ENCODE measurements at places on chromosomes 11 and 22.

- DNase-seq, result no peak
Observed at GRCh38 chr11:67387069-67387468, 4.7 kb upstream of the RAD9A start.

- no peak for DNase-seq
Observed at GRCh38 chr22:47015589-47016178, 253.2 kb downstream of the TBC1D22A start.

DNA sequence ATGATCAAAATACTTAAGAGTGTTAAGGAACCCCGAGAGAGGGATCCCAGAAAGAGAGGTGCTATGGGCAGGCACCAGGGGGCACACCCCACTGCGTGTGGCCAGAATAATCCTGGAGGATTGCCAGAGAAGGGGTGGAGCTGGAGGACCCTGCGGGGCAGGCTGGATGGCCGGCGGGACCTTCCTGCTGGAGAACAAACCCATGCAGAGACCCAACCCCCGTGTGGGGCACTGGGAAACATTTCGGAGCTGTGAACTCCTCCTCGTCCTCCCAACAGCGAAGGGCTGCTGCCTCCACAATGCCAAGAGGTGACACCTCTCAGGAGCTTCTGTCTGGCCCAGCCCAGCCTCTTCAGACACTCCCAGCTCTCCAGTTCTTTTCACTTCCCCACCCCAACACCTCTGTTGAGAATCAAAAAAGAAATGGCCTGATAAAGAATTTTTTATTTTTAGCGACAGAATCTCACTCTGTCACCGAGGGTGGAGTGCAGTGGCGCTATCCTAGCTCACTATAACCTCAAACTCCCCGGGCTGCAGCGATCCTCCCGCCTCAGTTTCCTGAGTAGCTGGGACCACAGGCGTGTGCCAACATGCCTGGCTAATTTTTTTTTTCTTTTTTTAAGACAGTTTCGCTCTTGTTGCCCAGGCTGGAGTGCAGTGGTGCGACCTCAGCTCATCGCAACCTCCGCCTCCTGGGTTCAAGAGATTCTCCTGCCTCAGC lies 25.6 kb downstream of the RHOD start:
- no peak for DNase-seq

DNA sequence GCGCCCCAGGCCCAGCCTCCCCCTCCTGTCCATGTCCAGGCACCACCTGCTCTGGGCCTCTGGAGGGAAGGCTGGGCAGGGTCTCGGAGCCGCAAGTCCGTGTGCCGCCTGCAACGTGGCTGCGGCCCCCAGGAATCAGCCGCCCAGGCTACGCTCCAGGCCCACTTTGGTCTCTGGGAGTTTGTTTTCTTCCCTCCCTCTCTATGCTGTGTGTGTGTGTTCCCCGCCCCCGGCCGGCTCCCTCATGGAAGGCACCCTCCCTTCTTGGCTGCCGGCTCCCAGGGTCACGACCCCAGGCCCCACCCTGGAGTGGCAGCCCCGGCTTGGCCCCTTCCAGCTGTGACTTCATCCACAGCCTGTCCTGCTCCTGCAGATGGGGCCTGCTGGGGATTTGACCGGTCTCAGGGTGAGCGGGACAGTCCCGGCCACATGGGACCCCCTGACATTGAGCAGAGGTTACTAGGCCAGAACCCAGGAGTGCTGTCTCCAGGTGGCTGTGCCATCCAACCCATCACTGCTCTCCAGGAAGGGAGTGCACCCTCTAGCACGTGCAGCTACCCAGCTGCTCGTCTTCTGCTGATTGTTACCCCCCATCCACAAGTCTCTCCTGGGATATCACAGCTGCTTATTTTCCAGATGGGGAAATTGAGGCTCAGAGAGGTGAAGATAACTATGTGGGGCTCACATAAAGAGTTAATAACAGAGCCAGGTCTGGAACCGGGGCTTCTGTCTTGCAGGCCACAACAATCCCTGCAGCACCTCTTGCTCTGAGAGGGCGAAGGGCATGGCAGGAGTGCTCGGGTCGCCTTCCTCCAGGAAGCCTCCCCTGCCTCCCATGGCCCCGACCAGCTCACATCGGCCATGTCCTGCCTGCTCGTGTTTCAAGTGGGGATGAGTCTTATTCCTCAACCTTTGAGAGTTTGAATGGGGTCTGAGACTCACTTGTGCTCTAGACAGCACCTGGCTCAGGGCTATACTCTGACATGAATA lies 2.8 kb upstream of the LIF start:
- no peak for DNase-seq

GRCh38 chr11:416757-417621 lies 2.2 kb upstream of the SIGIRR start:
- DNase-seq, result peak; percentile 16

DNA sequence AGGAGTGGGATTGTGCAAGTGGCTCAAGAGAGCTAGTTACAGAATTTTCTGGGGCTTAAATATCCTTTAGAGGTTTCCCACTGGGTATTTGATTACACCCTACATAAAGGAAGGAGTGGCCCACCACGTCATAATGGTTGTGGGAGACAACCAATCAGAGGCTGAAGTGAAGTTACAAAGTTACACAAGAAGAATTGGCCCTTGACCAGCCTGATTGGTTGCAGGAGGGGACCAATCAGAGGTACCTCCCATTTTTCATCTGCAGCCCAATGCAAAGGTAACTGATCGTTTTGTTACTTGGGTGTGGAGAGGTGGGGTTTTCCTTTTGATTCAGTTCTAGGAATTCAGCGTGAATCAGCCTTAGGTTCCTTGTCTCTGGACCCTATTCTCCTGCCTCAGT lies 430.5 kb upstream of the FAT3 start:
- no peak for DNase-seq

DNA sequence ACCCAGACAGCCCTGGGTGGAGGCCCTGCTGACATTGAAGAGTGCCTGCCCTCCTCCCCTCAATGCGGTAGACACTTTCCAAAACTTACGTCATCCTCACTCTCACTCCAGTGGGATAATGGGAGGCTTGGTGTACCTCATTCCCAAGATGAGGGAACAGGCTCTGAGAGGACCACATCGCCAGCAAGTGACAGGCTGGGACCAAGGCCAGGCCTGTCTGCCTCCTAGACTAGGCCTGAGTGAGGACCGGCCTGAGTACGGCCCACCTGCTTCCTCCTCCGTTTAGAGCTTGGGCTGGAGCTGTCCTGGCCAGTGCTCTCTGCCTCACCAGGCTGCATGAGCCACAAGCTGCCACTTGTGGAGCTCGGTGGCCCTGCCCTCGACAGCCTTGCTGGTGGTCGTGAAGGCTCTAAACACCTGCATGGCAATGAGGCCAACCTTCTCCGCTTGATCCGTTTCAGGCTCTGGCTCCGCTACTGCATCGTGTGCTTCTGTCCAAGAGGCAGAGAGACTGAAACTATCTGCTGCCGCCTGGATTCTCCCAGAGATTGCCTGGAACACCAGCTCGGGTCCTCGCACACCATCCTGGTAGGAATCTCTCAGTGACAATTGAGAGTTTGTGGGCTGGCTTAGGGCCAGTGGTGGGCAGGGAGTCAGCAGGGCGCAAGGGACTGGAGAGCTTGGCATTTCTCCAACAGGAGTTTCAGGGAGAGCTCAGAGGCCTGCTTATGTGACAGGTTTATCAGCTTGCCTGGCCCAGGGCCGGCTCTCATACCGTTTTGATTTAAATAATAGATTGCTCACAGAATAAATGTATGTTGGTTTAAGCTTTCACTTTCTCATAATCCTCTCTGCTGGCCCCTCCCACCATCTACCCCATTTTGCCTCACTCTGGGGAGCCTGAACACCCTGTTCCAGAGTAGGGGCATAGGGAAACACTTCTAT lies 9.4 kb downstream of the LRRC75B start:
- peak; percentile 22 for DNase-seq

- no peak for DNase-seq
Observed at GRCh38 chr11:73281796-73282660, 9.9 kb downstream of the P2RY6 start.

DNA sequence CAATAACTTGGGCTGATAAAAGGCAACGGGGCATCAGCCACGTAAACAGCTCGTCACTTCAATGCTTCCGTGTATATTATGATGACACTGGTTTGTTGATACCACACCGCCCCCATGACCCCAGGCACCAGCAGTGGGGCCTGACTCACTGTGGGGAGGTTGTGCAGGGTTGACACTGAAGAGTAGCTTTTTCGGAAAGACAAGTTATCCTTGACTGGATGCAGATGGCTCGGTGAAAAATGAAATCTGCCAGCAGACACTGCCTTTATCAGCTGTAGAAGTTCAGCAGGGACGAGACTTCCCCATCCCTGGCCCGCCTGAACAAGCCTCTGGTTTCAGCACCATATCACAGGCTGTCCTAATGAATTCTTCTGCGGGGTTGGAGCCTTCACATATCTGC lies 55.6 kb downstream of the WT1 start:
- no peak for DNase-seq

DNA sequence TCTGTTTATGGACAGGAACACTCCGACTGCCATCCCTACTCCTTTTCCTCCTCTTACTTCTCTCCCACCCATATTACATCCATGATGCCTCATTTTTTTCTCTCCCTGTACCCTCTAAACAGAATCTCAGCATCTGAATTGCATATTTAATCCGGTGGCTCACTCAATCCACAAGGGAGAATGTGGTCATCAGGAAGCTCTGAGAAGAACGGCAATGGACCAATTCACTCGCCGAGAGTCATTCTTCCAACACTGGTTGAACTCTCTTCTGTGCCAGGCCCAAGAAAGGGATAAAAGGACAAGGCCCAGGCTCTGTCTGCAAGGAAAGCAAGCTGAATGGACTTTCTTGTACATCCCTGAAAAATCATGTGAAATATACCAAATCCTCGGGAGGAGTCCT lies 15.9 kb downstream of the MAP6 start:
- peak; percentile 35 for DNase-seq

DNA sequence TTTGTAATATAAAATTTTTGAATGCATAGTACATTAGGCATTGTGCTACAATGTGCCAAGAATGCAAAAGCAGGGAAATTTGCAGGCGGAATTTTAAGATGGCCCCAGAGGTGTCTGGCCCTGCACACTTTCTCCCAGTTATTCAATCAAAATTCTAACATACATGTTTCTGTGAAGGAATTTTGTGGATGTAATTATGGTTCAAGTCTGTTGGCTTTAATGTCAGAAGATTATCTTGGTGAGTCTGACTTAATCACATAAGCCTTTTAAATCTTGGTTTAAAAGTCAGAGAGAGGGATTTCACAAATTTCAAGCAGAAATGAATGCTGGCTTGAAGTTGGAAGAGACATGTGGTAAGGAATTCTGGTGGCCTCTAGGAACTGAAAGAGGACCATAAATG lies 423.4 kb upstream of the CCDC179 start:
- DNase-seq, result no peak

DNA sequence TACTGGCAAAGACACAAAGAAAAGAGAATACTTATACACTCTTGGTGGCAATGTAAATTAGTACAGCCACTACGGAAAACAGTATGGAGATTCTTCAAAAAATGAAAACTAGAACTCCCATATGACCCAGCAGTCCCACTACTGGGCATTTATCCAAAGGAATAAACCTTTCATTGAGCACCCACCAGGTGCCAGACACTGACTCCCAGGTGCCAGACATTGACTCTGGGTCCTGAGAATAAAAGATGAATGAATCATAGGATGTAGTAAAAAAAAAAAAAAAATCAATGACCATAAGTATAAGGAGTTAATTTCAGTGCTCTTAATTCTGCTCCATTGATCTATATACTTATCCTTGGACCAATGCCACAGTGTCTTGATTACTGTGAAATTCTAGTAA lies 28.2 kb downstream of the HEPHL1 start:
- DNase-seq, result no peak

DNA sequence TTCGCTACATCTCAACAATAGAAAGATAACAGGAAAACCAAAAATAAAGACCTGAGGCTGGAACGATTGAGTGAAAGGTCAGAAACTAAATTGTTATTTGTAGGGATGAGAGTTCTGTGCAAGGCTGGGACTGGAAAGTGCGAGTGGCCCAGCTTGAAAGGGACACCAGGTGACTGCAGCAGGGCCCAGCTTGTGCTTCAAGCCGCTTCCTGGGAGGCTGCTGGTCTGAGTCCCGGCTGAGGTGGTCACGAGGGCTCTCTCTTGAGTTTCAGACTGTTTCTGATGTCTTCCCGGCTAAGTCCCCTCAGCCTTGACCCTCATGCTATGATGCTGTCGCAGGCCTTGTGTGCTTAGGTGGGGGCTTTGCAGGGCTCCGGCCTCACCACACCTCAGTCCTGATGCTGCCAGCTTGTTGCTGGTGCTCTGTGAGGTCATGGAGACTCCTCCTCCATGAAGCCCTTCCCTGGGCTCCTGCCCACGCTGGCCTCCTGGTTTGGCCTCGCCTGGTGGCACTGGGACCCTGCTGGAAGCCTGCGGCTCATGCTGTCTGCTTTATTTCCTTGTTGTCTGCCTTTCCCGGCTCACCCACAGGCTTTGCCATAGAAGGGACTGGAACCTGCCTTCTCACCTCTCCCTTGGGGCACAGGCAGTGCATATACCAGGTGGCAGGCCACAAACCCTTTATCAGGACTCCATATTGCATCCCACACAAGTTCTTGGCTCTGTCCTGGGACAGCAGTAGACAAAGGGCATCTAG lies 4.0 kb downstream of the BANF1 start:
- no peak for DNase-seq

DNA sequence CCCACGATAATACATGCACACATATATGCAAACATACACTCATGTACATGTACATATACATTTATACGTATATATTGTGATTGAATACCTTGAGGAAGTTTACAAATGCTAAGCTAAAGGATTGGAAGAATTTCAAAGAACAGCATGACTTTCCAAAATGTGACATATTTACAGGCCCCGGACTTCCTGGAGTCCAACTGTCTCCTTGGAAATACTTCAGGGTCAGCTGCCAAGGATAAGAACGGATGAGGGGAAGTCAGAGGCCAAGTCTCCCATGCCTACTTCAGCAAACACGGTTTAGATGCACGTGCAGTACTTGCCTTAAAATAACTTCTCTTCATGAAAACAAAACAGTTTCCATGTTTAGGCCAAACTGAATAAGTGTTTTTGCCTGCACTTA lies 213.6 kb downstream of the DYNC2H1 start:
- DNase-seq, result peak; percentile 17

GRCh38 chr22:39232806-39233709 lies 11.7 kb downstream of the PDGFB start:
- DNase-seq, result no peak

- peak; percentile 40 for DNase-seq
Observed at GRCh38 chr11:66142370-66143263, 72.5 kb downstream of the PACS1 start.

- peak; percentile 51 for DNase-seq
Observed at GRCh38 chr22:26673486-26673885, 16.1 kb downstream of the MIAT start.

DNA sequence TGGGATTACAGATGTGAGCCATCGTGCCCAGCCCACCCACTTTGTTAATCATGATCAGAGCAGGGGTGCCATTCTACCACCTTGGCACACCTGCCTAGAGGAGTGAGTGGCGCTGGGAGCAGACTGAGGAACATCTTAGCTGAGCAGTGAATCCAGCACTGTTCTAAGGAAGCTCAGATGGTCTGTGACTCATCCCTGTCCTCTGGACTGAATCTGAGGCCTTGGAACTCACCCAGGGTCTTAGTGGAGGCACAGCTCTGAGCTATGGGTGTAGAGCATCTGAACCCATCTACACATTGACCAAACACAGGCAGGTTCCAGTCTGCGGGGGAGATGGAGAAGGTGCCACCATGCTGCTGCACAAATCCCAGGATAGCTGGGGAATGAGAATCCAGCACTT lies 14.9 kb downstream of the PGAP2 start:
- DNase-seq, result peak; percentile 79

Measured in AG10803 (cell line).